Effector CD4-positive, alpha-beta T cell (primary cell): ENCODE measurements at places on chromosomes 1 and 21.

- no peak for DNase-seq
Measured at GRCh38 chr21:34017039-34017961, 56.1 kb upstream of the MRPS6 start.

DNA sequence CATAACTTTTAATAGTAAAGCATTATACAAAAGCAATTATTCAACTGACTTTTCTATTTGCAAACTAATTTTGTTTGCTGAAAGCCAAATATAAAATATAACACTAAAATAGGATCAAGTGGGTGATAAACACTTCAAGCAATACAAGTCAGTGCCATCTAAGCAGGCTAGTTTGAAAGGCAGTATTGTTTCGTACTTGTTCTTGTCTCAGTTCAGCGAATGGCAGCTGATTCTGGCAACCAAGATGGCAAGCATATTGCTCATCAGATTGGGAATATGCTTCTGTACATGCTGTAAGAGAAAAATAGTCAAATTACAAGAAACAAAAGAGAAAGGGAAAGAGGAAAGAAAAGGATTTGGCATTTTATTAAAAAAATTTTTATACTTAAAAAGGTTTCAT lies 7.5 kb downstream of the TMEM59 start:
- no peak for DNase-seq

GRCh38 chr1:161439280-161440232 lies 65.7 kb upstream of the FCGR2A start:
- no peak for DNase-seq

DNA sequence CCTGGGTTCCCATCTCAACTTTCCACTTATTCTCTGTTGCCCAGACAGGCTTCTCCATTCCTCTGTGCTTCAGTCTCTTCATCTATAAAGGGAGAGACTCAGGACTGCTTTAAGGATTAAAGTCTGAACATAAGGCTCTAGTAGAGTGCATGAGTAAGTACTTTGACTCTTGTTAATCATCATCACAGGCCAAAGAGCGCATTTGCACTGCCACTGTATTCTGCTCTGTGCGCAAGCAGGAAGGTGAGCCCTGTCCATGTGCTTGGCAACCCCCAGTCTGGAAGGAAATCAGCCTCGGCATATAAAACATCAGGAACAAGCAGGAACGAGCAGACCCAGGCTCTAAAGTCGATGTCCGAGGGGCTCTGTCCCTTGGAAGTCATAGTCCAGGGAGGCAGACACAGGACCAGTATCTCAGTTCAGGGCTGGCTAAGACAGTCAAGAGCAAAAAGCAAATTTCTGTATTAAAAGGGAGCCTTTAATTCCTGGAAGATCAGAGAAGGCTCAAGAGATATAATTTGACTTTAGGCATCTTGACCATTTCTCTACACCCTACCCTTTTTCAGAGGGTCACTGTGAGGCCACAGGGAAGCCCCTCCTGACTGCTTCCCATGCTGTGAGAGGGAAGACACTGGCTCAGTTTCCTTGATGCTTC lies 131.2 kb downstream of the TRABD2B start:
- no peak for DNase-seq

- no peak for DNase-seq
Measured at GRCh38 chr1:209708297-209708696, 3.7 kb downstream of the HSD11B1 start.

DNA sequence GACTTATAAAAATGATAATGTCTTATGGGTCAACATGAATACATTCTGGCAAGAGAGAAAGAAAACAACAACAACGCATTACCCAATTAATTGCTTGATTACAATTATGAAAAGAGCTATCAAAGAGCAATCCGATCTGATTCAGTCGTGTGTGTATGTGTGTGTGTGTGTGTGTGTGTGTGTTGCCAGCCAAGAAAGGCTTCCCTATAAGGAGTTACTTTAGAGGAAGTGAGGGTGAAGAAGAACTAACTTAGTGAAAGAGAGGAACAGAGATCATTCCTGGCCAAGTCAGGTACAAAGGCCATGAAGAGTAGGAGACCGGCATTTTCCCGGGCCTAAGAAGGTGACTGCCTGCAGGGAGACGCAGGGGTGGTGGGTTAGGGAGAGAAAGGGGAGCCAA lies 9.4 kb downstream of the TMEM35B start:
- no peak for DNase-seq

GRCh38 chr1:82923931-82924330 lies 1075.0 kb downstream of the TTLL7 start:
- no peak for DNase-seq

DNA sequence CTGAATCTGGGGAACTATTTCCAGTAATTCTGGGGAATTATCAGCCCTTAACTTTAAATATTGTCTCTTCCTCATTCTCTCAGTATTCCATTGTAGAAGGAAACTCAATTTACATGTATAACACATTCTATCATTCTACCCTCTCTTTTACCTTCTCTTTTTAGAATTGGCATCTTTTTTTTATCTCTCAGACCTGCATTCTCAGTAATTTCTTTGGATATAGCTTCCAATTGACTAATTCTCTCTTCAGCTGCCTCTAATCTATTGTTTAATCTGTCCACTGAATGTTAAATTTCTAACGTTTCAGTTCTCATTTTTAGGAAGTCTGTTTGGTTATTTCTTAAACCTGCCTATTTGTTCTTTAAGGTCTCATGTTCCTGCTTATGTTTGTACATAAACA lies 33.0 kb downstream of the MAB21L3 start:
- no peak for DNase-seq

- DNase-seq = no peak
Measured at GRCh38 chr21:36816561-36817130, 117.7 kb downstream of the SIM2 start.

DNA sequence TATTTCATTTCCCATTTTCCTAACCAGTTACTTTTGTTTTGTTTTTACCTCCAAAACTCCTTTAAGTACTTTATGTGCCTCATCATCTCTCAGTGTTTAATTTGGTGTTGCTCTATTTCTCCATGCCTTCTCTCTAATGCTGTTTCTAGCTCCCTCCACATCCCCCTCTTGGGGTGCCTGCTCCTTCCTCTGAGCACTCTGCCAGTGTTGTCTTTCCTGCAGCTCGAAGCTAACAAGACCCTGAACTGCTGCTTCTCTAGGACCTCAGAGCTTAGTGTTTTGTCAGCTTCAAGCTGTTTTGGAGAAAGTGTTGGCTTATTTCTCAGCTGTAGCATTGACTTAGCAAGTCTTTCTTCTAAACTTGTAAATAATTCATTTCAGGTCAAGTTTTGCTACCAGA lies 290.6 kb downstream of the DPYD start:
- no peak for DNase-seq

DNA sequence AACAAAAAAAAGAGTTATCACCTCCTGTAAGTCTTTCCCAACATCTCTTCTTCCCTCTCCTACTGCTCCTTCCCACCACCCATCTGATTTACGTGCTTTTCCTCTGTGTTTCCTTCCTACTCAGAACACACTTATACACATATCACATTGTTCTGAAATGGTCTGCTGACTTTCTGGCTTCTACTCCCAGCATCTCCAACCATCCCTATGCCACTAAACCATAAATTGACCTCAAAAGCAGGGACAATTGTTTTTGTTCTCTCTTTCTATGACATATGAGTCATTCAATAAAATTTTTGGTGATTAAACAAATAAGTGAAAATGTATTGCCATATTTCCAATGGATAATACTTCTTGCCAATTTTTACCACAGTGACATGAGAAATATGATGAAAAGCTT lies 8.2 kb downstream of the GOLPH3L start:
- no peak for DNase-seq
